ENCODE measurements at places on chromosomes 2 and 18.

DNA sequence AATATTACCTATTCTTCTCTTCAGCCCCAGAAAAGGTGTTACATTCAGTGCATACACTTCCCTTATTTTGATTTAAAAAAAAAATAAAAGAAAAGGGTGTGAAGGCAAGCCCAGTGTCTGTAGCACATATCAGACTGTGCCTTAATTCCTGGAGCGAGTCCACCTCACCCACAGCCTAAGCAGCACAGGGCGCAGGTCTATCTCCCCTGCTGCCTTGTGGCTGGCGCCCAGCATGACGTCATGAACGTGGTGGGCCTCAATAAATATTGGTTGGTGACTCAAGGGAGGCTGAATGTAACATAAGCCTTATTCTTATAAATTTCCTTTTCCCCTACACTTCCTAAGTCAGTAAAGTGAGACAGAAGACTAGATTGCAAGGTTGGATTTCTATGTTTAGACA, 26.4 kb downstream of the ST3GAL5 start:
- DNase-seq, result peak; percentile 16

GRCh38 chr2:10497797-10498251, 49.7 kb upstream of the ODC1 start:
- DNase-seq, result peak; percentile 76

DNA sequence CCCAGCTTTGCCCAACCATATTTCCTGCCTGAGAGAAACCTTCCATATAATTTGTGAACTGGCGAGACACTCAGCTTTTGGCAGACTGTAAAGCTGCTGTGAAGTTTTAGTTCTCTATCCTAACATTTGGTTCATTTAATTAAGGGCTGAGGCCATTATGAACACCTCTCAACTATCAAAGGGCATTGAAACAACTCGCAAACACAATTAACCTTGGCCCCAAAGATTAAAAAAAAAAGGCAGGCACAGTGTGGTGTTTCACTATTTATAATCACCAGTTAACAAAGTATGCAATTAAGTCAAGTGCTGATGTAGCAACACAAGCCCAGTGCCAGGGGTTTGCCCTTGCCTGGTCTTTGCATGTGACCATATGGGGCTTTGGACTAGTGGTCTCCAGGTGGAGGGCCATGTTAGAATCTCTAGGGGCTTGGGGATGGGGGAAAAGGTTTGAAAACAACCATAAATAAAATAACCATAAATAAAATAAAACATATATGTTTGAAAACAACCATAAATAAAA, 297.6 kb upstream of the SKOR2 start:
- DNase-seq, result no peak

- DNase-seq, result no peak
Observed at GRCh38 chr2:145760781-145761649, 1241.1 kb upstream of the ZEB2 start.

DNA sequence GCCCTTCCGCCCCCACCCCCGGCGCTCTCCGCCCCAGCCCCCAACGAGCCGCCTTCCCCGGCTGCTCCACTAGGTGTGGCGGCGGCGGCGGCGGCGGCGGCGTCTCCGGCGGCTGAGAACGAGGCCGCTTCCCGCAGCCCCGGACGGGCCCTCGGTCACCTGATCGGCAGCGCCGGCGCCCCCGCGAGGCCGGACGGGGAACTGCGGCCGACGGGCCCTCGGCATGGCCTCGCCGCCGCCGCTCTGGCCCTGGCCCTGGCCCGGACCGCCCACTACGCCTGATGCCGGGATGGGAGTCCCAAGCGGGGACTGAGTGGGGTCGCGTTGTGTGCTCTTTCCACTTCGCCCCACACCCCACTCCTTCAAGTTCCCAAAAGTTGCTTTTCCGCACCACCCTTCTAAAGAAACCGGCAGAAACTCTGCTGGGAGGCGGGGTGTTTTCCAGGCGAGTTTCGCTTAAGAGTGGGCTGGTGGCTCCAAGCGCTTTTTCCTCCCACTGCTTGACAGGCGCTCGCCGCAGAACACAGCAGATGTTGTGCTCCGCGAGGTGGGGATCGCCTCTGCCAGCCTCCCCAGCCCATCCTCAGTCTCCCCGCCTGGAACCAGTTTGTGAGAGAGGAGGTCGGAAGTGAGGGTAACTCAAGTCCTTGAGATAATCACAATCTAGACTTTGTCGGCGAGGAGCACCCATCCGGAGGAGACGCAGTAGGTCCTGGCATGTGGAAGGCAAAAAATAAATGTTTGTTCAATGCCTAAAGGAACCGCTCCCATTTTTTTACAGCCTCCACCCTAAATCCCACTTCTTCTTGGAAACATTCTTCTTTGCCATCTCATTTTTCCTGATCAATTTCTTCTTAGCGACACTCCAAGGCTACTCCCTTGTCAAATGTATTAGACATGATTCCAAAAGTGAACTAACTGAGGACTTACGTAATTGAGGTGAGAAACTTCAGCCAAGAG, at the start of gene NCKAP1:
Gene NCKAP1 (minus strand): TSS at position 117 of the 960 bp plus-strand sequence. CDS start 358 bp downstream, outside the sequence.
- peak; percentile 83 for DNase-seq

DNA sequence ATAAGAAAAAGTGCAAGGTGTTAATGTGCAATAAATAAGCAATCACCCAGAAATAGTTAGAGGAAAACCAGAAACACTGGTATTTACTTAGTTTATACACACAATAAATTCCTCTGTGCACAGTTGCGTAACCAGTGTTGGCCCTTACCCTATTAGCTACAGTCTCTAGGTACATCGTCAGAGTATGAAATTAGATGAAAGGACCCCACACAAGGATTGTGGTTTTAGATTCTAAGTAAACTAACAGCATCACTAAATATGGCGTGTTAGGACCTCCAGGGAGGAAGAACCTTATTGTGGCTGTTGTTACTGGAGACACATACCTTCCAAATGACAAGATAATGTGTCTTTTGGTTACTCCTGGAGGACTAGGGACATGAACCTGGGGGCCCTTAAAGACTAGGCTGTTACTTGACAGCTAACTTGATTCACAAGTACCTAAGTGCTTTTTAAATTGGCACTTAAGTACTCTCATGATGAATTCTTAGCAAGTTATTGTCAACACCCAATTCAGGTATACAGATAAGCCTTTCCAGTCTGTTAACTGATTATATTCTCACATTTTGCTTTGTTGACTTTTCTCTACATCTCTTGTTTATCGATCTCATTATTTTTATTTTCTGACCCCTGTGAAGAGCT, 115.3 kb downstream of the FEZ2 start:
- DNase-seq, result no peak

GRCh38 chr2:137607722-137608318, 356.5 kb upstream of the HNMT start:
- DNase-seq, result no peak

DNA sequence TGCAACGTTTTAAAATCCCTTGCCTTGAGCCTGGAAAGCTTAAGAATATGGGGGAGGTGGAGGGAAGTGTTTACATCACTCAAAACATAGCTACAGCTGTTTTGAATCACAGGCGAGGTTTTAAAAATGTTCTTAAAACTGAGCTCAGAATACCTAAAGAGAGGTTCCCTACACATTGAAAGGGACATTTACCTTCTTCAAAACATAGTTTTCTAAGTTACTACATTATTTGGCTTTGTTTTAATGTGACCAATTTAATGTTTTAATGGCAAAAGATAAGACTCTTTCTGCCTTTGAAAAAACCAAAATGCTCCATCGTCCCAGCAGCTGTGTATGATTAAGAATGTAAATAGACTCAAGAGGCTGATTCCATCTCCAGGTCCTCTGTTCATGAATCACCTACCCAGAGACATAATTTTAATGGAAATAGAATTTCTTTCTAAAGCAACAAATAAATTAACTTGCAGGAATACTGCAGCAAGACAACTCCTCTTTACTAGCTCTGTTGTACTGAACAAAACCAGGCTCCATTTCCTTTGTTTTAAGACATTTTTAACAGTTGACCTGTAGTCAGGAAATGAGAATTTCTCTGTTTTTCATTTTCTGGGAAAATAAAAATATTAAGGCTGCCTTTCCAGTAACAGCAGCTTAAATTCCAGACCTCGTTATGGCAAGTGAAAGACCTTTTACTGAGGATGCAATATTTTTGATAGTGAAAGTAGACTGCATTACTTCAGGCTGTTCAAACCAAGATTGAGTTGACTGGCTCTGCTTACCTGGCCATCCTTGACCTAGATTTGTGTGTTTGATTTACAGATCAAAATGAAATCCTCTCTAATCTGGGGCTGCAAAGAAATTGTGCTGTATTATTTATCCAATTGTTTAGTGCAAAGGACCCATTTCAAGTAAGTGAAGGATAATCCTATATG, 33.7 kb upstream of the WDR75 start:
- DNase-seq, result no peak

Measured in CD8-positive, alpha-beta T cell (primary cell).